ENCODE measurements at places on chromosomes 12 and 14. TPM values are rescaled to one million over a fixed set of nuclear protein-coding genes. Genes with fewer than 3 reads are reported as not detected.

SCN8A gene
- 0.79 TPM for total RNA-seq

DNA sequence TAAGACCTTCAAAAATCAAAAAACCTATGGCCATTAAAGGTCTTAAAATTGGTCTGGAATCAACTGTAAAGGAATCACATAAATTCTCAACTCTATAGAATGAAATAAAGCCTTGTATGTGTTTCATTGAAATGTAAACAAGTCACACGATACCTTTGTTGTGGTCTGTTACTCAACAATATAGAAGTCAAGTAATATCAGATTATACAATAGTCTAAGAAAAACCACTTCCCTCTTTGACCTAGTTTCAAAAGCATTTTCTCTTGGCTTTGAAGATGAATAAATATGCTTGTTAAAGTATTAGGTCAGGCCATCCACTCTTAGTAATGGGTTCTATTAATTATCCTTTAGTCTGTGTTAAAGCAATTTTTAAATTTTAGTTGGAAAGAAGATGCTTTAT lies 79.8 kb upstream of the DIO2 start:
- no peak for DNase-seq

GRCh38 chr12:5201554-5202218 lies 158.0 kb downstream of the KCNA5 start:
- DNase-seq = no peak

ACSM4 gene
- not detected for total RNA-seq

GRCh38 chr12:14841761-14842160 lies 1.6 kb downstream of the ART4 start:
- DNase-seq = no peak

DNA sequence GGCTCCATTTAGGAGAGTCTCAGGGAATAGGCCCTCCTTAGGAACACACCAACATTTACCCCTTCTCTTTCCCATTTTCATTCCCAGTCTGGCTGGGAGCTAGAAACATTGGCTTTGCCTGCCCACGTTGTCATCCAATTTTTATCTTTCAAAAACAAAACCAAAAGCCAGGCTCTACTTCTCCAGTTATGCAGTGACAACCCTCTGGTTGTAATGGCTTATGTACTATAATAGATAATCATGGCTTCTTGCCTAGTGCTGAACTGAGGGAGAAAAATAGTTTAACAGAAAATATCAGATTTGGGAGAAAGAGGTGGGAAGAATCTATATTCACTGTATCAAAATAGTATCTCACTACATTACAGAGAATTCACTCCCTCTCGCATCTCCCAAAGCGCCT lies 32.1 kb upstream of the IL22 start:
- DNase-seq = no peak

LRCOL1 gene
- total RNA-seq = not detected

DNA sequence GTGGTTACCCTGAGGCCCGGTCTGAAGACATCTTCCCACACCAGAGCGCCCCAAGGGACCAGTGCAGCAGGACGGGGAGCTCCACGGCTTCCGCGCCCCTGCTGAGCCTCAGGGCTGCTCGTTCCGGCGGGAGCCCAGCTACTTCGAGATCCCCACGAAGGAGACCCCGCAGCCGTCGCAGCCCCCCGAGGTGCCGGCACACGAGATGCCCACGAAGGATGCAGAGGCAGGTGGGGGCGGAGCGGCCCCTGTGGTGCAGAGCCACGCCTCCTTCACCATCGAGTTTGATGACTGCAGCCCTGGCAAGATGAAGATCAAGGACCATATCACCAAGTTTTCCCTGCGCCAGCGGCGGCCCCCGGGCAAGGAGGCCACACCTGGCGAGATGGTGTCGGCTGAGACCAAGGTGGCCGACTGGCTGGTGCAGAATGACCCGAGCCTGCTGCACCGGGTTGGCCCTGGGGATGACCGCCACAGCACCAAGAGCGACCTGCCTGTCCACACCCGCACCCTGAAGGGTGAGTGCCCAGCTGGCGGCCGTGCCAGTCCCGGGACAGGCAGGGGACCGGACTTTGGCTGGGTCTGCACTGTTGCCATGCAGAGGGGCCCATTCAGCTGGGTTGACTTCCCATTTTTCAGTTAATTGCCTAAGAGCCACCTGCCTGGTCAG lies 18.1 kb downstream of the CEP170B start:
- DNase-seq = no peak

GRCh38 chr14:101125313-101125712 lies 221.8 kb upstream of the RTL1 start:
- DNase-seq = no peak
